ENCODE measurements at places on chromosomes 12 and 14.

DNA sequence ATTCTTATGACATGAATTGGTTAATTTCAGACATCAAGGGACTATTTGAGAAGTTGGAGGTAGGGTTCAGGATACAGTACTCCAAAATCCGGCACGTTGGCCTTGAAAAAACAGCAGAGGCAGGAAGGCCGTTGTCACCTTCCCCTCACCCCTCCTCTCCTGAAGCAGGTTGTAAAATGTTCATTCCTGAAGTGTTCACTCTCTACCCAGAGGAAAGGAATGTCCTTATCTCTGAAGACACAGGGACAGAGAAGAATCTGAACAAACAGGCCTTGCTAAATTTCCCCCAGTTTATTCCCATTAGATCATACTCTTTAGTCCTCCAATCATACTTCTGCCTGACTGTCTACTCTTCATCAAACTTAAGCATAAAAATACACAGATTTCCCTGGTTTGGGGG is 313.6 kb downstream of the ZFP36L1 start:
- no peak for DNase-seq

DNA sequence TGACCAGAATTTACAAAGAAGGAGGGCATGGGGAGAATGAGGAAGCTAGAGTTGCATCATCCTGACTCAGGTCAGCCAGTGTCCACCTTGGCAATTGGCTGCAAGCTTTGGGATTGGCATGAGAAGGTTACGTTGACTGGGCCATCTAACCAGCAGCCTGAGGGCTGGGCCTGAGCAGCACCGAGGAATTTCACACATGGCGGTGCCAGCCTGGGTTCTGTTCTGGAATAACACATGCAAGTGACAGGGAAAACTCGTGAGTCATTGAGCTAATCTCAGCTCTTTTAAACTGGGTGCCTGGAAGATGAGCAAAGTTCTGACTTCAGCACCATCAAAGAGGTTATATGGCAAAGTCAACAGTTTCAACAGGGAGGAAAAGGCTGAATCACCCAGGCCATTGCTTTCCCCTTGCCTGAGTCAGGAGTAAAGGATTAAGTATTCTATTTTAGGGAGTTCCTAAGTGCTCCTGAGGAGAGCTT is 543.2 kb upstream of the TBX3 start:
- peak; percentile 77 for DNase-seq

DNA sequence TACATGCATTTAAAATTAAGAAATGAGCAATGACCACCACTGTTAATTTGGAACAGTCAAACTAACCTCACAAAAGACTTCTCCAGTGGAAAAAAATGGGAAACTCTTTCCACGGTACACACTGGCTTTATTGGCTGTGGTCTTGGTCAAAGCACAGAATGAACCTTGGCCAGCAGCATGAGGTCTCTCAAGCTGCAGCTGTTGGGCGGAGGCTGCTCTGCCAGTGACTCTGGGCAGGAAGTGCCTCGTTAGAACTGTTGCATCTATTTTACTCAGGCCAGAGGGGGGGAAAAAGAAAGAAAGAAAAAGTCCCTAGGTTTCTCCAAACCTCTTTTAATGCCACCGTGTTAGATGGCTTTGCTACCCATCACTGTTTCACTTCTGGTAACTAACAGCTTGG is 279.8 kb upstream of the DIO2 start:
- no peak for DNase-seq

DNA sequence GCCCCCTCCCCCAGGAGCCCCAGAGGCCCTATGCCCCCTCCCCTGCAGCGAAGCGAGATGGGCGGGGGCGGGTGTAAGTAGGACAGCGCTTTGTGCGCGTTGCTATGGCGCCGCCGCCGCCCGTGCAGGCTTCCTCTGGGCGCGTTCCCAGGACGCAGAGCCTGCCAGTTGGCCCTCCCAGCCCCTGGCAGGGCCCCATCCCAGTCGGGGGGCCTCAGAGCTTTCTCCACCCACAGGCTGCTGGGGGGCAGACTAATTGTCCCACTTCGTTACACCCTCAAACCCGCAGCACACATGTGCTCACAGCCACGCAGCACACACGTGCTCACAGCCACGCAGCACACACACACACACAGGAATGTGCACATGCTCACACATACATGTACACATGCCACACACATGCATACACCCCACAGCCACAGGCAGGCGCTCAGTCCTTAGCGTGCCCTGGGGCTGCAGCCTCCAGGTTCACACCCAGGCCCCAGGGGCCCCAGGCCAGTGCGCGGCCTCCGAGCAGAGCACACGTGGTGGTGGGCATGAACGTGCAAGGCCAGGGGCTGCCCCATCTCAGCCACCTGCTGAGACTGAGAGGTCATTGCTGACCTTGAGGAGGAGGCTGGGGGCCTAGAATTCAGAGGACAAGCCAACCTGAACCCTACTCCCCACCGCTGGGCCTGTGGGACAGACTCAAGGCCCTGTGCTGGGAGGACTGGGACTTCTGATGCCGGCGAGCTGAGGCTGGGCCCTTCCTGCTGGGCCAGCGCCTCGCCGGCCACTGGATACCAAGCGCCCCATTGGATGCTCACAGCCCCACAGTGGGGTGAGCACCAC is 15.6 kb downstream of the TRMT61A start:
- no peak for DNase-seq

DNA sequence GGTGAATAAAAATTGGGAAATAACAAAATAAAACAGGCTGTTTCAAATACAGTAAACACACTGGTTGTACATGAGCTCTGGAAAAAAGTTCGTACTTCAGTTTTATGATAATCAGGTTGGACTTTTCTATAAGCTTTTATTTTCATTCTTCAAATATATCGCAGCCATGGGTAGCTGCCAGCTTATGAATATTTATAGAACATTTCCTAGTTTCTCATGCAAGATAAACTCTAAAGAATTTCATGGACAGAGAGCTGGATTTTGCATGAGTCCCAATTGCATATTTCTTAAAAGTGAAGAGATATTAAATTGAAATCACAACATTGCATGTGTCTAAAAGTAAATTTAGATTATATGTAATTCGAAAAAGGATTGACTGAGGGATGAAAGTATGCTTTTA is 827.6 kb downstream of the SLC6A15 start:
- DNase-seq, result no peak

DNA sequence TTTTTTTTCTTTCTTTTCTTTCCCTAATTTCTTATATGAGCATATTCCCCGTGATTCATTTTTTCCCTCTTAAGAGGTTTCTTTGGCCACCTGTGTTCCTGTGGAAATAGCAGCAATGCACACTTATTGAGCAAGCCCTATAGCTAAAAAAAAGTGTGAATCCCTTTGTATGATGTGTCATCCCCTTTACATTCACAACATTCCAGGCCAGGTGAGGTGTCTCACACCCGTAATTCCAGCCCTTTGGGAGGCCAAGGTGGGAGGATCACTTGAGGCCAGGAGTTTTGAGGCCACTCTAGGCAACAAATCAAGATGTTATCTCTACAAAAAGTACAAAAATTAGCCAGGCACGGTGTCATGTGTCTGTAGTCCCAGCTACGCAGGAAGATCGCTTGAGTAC is 700.4 kb upstream of the TBX3 start:
- DNase-seq, result no peak

DNA sequence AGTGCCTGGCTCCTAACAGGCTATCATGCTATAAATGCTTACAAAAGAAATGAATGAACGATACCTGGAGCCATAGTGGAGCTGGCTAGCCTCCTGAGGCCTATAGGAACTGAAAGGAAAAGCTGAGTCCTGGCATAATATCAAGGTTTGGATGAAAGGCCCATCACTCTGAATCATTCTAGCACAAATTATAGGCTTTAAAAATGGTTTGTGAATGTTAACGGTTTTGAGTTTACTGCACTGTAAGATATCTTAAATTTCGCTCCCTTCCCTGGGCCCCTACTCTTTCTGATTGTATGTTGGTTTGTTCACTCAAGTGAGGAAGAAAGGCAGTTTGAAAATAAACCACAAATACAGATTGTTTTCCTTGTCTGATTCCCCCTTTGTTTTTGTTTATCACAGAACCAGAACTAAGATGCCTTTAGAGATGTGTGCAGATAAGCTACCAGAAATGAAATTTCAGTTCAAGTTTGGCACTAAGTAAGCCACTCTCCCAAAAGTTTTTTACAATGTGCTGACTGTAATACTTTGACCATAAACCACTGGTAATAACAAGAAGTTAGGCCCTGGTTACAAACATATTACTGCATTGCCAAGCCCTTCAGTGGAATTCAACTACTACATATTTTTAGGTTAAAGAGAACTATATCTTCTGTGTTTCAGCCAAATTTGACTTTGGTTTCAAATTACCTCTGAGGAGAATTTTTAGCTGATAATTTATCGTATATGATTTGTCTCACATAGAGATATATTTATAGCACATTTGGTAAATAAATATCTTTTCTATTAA is 89.5 kb downstream of the ALX1 start:
- no peak for DNase-seq

DNA sequence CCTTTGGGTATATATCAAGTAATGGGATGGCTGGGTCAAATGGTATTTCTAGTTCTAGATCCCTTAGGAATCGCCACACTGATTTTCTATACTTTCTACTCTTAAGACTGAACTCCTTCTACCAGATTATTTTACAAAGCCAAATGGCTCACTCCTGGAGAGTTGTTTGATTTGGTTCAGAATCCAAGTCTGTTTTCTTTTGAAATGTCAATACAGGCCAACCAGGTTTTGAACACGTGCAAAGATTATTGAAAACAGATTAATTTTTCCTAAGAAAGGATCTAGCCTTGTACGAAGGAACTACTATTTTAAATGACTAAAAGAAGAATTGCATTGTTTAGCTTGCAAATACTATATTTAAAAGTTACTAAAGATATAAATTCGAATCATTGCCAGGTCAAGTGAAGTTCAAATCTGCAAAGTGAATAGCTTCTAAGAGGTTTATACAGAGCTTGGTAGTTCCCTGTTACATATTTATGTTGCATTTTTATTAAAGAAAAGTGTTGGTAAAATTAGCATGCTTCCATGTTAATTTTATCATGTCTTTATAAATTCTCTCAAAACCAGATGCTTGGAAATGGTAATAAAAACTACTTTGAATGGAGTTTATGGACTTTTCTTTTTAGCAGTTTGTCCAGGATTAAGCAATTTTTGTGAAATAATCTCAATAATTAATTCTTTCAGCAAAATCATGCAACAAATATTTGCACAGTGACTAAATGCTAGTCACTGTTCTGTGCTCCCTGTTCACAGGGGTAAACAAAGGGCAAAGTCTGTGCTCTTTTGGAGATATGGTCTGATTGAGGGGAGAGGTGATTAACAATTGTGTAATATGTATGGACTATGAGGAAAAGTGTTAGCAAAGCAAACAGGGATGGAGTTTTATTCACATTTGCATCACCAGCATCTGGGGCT is 38.9 kb downstream of the GPR65 start:
- DNase-seq, result no peak

DNA sequence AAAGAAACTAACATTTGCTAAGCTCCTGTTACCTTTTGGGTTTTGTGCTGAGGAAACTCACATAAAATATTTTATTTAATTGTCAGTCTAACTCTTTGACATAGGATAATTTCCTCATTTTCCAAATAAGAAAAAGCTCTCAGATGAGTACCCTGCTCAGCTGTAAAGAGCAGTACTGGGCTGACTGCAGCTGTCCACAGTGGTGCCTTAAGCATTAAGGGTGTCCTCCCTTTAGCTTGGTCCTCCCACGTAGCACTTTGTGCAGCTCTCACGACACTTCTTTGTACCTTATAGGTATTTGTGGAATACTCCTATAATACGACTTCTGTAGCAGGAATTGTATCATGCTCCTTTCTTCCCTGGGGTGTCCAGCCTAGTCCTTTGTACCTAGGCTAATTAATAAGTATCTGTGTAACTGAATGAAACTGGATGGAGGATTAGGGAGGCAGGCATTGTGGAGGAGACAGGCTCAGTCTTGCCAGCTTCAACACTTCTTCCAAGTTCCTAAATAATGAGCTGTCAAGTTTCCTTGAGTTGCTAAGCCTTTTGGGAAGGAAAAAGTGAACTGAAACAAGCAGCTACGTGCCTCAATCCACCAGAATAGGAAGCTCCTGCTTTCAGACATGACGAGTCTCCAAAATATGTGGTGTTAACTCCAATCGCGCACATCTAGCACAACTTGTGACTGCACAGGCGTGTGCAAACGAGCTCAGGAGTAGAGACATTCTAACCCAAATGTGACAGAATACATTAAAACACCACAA is 123.0 kb downstream of the SLC38A4 start:
- DNase-seq, result no peak

DNA sequence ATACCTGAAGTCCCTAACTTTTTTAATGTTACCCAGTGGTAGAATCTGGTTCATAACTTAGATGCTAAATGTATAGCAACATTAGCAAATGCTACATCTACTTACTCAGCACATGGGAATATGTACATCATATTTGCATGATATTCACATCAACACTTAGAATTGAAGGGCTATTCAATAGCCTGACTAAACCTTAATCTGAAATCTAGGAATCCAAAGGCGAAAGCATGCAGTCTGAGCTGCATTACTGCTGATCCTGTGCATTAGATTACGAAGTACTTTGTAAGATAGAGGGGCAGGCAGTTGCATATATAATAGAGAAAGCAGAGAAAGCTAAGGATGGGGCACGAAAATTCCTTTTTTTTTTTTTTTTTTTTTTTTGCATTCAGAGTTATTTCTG is 40.4 kb downstream of the SLC38A4 start:
- no peak for DNase-seq

DNA sequence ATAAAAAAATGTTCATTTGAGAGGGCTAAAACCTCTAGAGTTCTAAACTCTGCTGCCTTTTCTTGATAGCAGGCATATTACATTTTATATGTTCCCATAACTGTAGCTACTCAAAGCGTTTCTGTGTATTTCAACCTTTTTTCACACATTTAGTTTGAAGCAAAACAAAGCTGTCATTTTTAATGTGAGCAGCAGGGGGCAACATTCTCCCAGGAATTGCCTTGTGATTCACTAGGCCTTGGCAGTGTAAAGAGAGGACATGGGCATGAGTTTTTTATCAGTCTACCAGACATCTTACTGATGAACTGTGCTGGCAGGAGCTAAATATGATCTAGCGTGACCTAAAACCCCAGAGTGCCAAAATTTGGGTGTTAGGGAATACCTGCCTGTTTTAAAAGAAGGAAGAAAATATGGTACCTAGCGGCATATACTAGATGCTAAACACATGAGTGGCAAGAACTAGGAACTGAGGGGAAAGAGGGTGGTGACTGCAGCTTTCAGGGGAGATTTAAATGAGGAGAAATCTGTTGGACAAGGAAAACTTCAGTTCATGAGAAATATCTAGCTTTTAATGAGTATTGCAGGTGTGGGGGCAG is 65.3 kb downstream of the IFT43 start:
- DNase-seq, result peak; percentile 17

- no peak for DNase-seq
Observed at GRCh38 chr14:103872481-103873113, 25.2 kb upstream of the PPP1R13B start.

DNA sequence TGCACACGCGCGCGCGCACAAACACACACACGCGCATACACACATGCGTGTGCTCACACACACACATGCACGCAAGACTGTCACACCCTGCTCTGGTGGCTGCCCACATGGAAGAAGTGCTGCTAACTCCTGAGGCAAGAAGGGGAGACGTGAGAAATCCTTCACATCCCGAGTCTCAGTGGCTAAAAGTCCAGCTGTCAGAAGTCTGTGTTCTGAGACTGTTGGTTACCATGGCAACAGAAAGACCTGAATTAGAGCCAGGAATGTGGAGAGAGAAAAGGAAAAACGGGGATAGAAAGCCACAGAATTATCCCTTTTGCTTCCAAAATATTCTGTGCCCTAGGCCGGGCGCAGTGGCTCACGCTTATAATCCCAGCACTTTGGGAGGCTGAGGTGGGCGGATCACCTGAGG is 71.2 kb downstream of the PPFIBP1 start:
- DNase-seq, result no peak

All from AG04449 (cell line).